ENCODE measurements at places on chromosomes 7 and 10.

- no peak for DNase-seq
Measured at GRCh38 chr10:116226766-116227165, 46.2 kb downstream of the GFRA1 start.

- DNase-seq = no peak
Measured at GRCh38 chr7:98470485-98471240, 69.8 kb upstream of the BAIAP2L1 start.

GRCh38 chr10:80609331-80609730, 71.6 kb downstream of the SH2D4B start:
- no peak for DNase-seq

GRCh38 chr7:49791088-49791741, 17.8 kb downstream of the VWC2 start:
- DNase-seq = no peak

DNA sequence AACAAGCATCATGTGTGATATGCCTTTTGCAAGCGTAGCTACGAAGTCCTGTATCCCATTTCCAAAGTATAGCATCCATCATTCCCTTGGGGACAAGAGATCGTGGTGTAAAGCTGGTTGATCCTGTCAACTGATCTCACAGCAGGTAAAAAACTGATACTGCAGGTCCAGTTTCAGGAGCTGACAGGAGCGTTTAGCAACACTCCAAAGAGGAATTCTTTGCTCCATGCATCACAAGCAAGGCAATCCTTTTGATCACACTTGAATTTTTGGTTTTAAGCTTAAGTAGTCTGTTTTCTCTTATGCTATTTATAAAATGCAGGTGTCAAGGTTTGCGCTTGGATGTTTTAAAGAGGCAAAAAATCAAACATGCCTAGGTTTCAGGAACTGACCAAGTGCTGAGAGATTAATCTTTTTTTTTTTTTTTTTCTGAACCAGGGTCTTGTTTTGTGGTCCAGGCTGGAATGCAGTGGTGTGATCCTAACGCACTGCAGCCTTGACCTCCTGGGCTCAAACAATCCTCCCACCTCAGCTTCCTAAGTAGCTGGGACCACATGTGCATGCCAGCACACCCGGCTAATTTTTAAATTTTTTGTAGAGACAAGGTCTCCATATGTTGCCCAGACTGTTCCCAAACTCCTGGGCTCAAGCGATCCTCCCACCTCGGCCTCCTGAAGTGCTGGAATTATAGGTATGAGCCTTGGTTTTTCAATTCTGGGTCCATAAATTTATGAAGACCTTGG, 1.8 kb upstream of the ZDHHC4 start:
- DNase-seq = no peak

GRCh38 chr7:44643206-44643605, 36.8 kb downstream of the OGDH start:
- DNase-seq = no peak
